ENCODE measurements at places on chromosomes 11 and 22. TPM values are rescaled to one million over a fixed set of nuclear protein-coding genes. Genes with fewer than 3 reads are reported as not detected.

ZNF214 gene
- 0.38 TPM for total RNA-seq

GRCh38 chr11:73257342-73258103 lies 14.6 kb upstream of the P2RY6 start:
- no peak for DNase-seq

DNA sequence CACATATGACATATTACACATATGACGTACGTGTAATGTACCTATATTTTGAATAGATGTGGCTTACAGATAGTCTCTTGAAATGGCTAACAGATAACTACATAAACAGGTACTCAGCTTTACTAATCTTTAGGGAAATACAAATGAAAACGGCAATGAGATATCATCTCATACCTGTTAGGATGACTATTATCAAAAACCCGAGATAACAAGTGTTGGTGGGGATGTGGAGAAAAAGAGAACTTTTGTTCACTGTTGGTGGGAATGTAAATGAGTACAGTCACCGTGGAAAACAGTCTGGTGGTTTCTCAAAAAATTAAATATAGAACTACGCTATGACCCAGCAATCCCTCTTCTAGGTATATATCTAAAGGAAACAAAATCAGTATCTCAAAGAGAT lies 247.6 kb downstream of the ETS1 start:
- no peak for DNase-seq

GRCh38 chr22:44623771-44624510 lies 78.1 kb upstream of the PRR5 start:
- no peak for DNase-seq

GRCh38 chr11:112928136-112928535 lies 33.1 kb upstream of the NCAM1 start:
- no peak for DNase-seq

GRCh38 chr22:46057246-46058090 lies 80.5 kb upstream of the WNT7B start:
- DNase-seq, result no peak

DNA sequence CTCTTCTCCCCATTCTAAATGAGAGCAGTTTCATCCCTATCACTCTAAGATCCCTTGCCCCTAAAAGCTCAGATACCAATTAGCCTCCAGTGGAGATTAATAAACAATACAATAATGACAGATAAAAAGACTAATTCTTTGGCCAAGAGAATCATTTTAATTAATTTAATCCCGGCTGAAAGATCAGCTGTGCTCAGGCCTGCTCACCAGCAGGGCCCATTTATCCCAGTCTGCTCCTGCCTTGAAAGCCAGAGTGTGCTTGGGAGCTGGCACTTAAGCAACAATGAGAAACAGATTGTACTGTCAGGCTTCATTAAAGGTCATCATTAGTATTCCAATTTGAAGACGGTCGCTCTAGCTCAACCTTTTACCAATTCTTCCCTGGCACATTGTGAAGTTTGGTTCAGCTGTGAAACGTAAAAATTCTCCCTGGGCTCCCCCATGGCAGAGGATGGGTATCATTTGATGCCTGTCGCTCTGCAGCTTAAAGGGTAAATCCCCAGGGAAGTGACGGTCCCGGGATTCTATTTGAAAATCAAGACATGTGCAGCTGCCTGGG lies 36.1 kb upstream of the HTATIP2 start:
- no peak for DNase-seq

ZNRF3 gene
- total RNA-seq, result 2.5 TPM

PUS3 gene
- 7.4 TPM for total RNA-seq

All from dermis microvascular lymphatic vessel endothelial cell (primary cell).